ENCODE measurements at places on chromosomes 6 and 20.

- no peak for DNase-seq
These were observed 184.2 kb downstream of the PLCB4 start for GRCh38 chr20:9253006-9253539.

- DNase-seq, result no peak
These were observed 121.7 kb downstream of the EDN3 start for GRCh38 chr20:59421920-59422637.

DNA sequence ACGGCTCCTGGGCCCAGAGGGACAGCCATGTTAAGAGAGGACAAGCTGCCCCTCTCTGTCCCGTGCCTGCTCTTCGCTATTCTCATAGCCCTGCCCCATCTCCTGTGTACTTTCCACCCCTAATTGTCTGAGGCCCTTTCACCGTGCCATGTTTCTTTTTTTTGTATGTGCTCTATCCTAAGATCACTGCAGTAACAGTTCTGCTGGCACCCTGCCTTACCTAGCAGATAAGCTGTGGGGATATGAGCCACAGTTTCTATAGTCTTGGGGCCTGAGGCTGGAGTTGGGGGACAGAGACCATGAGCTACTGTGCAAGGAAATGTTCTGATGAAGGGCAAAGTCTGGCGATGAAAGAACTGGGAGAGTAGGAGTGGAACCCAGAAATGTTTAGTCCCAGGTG is 269.5 kb upstream of the CITED2 start:
- DNase-seq, result no peak

GRCh38 chr20:62142252-62143080 is 728 bp downstream of the PSMA7 start:
- no peak for DNase-seq

- no peak for DNase-seq
These were observed 449.7 kb downstream of the CDC5L start for GRCh38 chr6:44837255-44837654.

- no peak for DNase-seq
These were observed 7.1 kb upstream of the TMEM181 start for GRCh38 chr6:158552796-158553138.

GRCh38 chr6:11795403-11795802 is 16.8 kb upstream of the ADTRP start:
- no peak for DNase-seq

- DNase-seq, result peak; percentile 87
These were observed at the start of gene MRPS26 for GRCh38 chr20:3045816-3046676. TSS of gene MRPS26 (plus strand) at chr20:3046052. CDS start at chr20:3046069, 17 bp downstream.

DNA sequence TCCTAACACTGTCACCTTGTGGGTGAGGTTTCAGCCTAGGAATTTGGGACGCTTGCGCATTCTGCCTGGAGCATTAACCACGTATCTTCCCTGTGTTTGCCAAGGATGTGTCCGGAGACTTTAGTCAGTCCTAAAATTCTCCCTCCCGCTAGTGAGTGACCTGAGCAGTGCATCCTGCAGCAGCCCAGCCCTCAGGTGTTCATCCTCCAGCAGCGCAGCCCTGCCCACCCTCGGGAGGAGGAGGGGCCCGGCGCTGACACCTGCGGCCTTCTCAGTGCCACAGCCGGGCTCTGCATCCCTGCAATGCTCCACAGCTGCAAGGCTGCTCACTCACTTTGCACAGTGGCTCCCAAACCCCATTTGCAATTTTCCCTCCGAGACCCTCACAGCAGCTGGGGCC is 79.5 kb downstream of the ERMARD start:
- no peak for DNase-seq

- DNase-seq, result peak; percentile 18
These were observed 128.3 kb downstream of the MAP3K7 start for GRCh38 chr6:90458353-90459224.

- no peak for DNase-seq
These were observed 54.8 kb downstream of the BTBD3 start for GRCh38 chr20:11972478-11972877.

DNA sequence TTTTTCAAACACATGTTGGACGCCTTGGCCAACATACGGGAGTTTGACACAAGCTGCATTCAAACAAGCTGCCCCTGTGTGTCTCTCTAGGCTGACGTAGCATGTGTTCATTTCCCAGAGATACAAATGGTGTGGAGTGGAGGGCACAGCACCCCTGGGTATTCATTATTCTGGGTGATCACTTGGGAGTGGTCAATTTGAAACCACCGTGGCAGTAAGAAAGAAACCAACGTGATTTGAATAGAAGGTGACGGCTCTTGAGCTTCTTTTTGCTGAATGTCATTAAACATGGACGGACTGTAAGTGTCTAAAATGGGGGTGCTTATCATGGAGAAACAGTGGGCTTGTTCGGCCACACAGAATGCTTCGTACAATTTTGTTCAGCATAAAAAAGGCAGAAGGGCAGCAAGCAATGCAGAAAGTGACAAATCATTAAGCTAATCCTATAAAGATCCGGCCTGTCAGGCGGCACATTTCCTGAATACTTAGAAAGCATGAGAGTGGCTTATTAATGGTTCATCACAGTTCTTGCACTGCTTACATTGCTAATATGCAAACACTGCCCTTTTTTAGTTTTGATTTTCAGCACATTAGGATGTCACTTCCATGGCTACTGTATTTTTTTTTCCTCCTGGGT is 1261.9 kb upstream of the CITED2 start:
- DNase-seq, result no peak

- DNase-seq, result no peak
These were observed 114.8 kb upstream of the CDYL start for GRCh38 chr6:4661391-4661790.

GRCh38 chr6:36224918-36225461 is 28.4 kb downstream of the BRPF3 start:
- no peak for DNase-seq

DNA sequence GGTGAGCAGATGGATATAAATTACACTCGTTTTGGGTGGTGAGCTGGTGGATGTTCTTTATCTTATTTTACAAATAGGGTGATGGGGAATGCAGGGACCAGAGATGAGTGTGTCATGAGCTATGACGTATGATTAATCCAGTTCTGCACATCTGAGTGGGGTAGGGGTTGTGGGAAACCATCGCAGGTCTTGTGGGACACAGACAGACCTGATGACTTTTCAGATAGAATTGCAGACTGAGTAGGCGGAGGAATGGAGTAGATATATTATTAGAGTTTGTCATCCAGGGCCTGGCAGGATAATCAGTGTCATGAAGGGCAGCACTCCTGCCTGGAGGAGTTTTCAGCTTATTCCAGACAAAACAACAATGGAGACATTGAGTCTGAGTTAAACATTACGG is 12.9 kb upstream of the DSP start:
- no peak for DNase-seq

- peak; percentile 96 for DNase-seq
These were observed at the start of gene ITPR3 for GRCh38 chr6:33620856-33621710. TSS of gene ITPR3 (plus strand) at chr6:33621322. CDS start at chr6:33621603, 281 bp downstream.
